ENCODE measurements at places on chromosomes 3 and 15.

- no peak for DNase-seq
These were observed 26.6 kb downstream of the DCP1A start for GRCh38 chr3:53320697-53321096.

GRCh38 chr3:186772281-186772694, 11.1 kb upstream of the EIF4A2 start:
- DNase-seq: no peak

DNA sequence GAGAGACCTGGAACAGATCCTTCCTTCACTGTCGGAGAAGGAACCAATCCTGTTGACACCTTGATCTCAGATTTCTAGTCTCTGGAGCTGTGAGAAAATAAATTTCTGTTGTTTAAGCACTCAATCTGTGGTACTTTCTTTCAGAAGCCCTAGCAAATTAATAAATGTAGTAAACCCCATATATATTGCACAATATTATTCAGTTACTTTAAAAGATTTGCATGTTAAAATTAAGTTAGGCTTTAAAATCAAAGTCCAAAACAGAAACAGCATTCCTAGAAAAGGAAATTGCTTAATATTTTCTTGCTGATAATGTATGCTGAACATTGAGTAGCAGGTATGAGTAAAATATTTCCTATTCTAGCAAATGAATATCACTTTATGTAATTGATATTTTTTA, 113.2 kb downstream of the LEKR1 start:
- DNase-seq: no peak

DNA sequence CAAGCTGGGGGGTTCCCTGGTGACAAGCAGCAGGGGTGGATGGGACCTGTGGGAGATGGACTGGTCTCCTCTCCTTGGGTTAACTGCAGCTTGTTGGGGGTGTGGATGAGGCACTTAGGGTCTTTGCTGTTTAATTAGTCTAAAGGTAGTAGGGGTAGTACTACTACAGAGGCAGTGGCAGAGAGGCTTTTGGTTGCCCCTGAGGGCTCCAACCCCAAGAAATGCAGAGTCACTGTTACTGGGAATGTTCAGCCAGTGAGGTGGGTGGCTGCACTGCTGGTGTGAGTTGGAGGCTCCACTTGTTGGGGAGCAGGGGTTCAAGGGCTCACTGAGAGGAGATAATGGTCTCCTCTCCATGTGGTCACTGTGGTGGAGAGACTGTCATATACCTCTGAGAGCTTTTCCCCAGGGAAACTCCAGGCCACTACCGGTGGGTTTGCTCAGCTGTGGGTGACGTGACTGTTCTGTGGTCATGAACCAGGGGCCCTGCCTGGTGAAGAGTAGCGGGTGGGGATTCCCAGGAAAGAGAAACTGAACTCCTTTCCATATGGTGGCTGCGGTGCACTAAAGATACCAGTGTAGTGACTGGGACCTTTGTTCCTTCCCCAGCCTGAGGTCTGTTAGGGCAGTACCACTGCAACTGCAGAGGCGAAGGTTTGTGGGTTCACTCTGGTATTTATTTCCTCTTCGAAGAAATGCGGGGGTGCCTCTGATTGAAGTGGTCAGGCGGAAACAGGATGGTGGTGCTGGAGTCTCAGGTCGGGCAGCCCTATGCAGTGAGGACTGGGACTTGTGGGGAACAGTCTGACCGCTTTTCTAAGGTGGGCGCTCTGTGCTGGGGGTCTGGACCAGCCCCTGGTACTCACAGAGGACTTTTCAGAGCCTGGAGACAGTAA, 68.9 kb upstream of the TNFSF10 start:
- peak; percentile 35 for DNase-seq

GRCh38 chr3:27990324-27990723, 251.1 kb upstream of the CMC1 start:
- DNase-seq: no peak

- DNase-seq: no peak
These were observed 34.8 kb upstream of the DCUN1D1 start for GRCh38 chr3:183015185-183015584.

GRCh38 chr3:154018100-154018696, 103.0 kb upstream of the ARHGEF26 start:
- DNase-seq: no peak

Measured in activated T-helper 1 cell treated with Interleukin-2 at 50 U/mL for 16 hours (primary cell).